Stimulated activated CD4-positive, alpha-beta T cell treated with anti-CD3 and anti-CD28 coated beads, Interleukin-15, amount 100 ng/mL, for 1 hour (primary cell): ENCODE measurements at places on chromosomes 1 and 21.

- DNase-seq, result no peak
Observed at GRCh38 chr1:32063261-32063681, 9.5 kb upstream of the TMEM39B start.

DNA sequence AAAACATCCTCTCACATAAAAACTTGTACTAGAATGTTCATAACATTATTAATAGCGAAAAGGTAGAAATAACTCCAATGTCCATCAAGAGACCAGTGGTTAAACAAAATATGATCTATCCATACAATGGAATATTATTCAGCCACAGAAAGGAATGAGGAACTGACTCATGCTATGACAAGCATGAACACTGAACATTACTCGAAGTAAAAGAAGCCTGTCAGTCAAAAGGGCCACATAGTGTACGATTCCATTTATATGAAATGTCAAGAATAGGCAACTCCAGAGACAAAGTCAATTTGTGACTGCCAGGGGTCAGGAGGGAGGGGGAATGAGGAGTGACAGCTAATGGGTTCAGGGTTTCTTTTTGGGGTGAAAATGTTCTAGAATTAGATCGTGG lies 2.3 kb downstream of the VPS26C start:
- DNase-seq, result no peak

DNA sequence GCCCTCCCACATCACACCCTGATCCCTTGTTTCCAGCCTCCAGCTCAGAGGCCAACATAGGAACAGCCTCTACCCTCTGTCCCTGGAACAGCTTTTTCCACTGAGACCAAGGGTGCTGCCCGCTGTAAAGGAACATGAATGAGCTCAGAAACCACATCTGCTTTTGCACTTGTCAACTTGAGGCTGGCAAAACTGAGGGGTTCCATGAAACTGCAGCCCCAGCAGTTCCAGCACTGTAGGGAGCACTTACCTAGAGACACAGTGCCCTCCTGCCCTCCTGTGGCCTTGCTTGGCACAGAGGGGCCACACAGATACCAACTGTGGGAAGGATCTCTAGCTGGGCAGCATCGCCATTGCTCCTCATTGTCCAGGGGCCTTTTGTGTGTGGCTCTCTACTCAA lies 51.7 kb downstream of the ITPKB start:
- no peak for DNase-seq

DNA sequence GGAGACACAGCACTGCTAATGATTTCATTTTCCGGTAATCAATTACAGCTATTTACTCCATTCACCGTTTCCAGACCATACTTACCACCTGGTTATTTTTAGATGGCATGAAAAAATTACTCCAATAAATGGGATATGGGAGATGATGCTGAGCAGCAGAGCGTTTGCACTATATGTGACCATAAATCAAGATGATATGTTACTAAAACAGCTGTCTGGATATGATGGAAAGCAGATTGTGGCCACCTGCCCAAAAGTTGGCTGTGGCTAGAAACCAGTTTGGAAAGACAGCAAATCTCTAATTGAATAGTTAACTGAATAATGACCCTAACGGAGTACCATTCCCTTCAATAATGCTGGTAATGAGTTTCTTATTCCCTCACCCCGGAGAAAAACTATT lies 22.5 kb upstream of the KCTD3 start:
- DNase-seq, result no peak

DNA sequence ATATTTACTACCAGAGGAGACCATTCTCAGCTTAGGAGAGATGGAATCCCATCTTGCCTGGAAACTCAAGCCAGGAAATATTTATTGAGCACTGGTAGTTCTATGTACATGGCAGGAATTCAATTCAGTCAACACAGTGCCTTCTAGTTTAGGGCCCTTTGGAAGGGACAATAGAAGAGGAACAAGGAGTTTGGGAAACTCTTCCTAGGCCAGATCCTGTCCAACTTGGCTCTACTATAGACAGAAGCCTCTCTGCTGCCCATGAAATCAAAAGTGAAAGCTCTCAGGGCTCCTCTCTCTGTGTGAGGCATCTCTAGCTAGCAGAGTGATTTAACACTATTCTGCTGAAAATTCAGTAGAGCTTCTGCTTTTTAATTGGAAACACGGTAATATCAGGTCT lies 244.6 kb upstream of the MAP1LC3C start:
- DNase-seq, result no peak

DNA sequence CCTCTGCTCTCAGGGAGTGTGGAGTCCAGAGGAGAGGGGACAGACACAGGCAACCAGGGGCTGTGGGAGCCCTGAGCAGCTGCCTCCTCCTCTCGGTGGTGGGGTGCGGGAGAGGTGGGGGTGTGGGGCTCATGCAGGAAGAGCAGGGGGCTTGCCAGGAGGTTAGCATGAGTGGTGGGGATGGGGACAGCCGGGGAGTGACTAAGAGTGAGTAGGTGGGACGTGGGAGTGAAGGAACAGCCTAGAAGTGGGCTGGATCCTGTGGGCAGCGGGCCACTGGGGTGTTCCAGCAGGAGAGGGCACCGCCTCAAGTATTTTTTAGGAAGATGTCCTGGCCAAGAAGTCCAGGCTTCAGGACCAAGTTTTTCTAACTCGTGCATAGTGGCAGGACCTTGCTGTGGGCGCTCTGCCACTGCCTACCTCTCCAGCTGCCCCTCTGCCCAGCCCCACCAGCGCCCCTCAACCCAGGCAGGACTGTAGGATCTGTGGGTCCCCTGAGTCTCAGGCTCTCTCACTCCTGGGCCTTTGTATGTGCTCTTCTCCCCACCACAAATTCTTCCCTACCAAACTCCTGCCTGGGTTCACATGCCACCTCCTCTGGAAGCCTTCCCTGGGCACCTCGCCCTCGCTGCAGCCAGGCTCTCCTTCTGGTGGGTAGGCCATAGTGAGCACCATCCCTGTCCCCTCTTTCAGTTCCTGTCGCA lies 18.8 kb upstream of the LHX4 start:
- DNase-seq, result no peak

DNA sequence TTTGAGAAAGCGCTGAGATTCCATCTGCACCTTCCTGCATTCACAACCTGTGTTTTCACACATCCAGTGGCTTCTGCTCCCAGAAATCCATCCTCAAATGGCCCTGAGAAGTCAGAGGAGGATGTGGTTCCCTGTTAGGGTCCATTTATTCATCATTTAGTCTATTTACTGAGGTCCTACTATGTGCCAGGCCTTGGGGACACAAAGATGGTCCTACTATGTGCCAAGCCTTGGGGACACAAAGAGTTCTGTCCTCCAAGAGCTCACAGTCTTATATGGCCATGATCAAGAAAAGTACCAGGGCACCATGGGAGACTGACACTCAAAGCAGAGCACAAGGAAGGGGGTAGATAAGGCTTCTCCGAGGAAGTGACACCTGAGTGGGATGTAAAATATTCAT lies 147.1 kb upstream of the ATP1B1 start:
- no peak for DNase-seq

GRCh38 chr1:1183833-1184775 lies 10.4 kb downstream of the TTLL10 start:
- no peak for DNase-seq

GRCh38 chr1:43872280-43872679 lies 61.3 kb upstream of the ARTN start:
- DNase-seq, result no peak

DNA sequence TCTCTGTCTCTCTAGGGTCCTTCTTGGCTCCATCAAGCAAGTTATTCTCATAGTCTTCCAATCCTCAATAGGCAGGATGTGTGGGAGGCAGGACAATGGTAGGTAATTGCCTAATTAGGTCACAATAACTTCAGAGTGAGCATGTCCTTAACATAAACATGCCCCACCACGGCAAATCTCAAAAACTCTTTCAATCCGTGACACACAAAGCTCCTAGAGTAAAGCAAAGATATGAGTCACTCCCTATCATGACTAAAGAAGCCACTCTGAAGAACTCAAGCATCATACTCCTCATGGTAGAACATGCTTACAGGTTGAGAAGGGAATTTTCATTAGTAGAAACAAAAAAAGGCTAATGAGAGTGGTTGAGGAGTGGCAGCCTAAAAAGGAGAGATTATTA lies 4.9 kb downstream of the HAO2 start:
- DNase-seq, result no peak

DNA sequence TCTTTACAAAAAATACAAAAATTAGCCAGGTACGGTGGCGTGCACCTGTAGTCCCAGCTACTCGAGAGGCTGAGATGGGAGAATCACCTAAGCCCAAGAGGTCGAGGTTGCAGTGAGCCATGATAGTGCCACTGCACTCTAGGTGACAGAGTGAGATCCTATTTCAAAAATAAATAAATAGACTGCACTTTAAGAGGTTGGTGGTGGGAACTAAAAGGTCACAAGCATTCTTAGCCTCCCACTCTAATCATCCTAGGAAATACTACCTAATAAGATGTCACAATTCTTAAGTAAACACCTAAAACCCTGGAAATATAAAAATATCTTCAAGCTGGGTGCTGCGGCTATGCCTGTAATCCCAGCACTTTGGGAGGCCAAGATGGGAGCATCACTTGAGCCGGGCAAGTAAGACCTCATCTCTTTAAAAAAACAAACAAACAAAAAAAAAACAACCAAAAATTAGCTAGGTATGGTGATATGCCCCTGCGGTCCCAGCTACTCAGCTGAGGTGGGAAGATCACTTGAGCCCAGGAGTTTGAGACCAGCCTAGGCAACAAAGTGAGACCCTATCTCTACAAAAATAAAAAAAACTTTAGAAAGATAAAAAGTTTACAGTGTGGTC lies 4.1 kb downstream of the DCAF8 start:
- no peak for DNase-seq

DNA sequence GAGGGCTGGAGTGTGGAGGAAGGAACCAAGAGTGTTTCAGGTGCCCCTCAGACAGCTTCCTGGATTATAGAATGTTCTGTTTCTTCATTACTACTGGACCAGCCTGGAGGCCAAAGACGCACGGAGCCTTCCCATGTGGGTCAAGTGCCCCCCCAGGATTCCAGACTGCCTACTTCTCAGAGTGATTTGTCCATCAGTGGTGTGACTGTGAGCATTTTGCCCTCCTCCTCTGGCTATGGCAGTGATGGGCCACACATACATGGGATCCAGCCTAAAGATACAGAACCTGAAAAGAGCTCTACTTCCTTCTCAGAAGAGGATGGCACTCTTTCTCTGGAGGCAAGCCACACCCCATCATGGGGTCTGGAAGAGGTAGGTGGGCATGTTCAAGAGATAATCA lies 64.9 kb downstream of the MACF1 start:
- no peak for DNase-seq

- DNase-seq, result no peak
Observed at GRCh38 chr1:186722711-186723309, 42.6 kb upstream of the PTGS2 start.

DNA sequence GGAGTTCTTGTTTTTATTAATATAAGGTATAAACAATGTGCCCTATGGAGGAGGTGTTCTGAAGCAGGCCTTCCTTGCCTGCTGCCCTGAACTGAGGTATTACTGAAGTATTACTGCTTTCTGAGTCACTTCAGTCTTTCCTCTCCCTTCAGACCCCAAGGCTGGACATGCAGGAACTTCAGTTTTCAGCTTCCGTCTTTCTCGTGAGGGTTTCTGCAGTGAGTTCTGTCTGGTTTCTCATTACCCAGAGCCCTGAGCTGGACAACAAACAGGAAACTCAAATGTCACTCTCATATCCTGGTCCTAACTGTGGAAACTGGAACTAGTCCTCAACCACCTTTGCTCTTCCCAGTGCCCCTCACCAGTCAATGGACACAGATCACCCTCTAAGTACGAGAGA lies 46.8 kb downstream of the ELAVL4 start:
- DNase-seq, result no peak

- DNase-seq, result no peak
Observed at GRCh38 chr1:73176902-73177301, 894.6 kb upstream of the NEGR1 start.

- no peak for DNase-seq
Observed at GRCh38 chr1:230109895-230110667, 43.0 kb downstream of the GALNT2 start.

- DNase-seq, result no peak
Observed at GRCh38 chr1:212098310-212098709, 62.8 kb downstream of the DTL start.

GRCh38 chr1:162191396-162192305 lies 122.2 kb downstream of the NOS1AP start:
- no peak for DNase-seq

- DNase-seq, result no peak
Observed at GRCh38 chr1:235937123-235937522, 70.4 kb upstream of the LYST start.

GRCh38 chr1:185376288-185376687 lies 59.2 kb upstream of the IVNS1ABP start:
- DNase-seq, result no peak

GRCh38 chr21:25425156-25425555 lies 182.1 kb downstream of the MRPL39 start:
- no peak for DNase-seq

DNA sequence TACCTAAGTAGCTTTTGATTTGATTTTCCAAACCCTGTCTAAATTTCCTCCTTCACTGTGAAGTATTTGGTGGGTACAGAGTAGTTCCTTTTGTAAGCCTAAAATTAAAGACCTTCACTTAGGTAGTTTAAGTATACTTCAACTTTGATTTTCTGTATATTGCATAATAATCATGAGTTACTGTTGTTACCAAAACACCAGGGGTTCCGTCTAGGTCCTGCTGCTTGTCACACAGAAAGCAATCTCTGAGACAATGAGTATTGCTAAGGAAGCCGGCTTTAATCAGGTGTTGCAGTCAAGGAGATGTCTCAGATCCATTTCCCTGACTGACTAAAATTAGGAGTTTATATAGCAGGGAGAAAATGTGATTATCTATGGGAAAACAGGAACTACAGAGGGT lies 15.3 kb downstream of the RPS6KC1 start:
- no peak for DNase-seq

GRCh38 chr1:115949156-115949555 lies 27.2 kb upstream of the SLC22A15 start:
- no peak for DNase-seq

DNA sequence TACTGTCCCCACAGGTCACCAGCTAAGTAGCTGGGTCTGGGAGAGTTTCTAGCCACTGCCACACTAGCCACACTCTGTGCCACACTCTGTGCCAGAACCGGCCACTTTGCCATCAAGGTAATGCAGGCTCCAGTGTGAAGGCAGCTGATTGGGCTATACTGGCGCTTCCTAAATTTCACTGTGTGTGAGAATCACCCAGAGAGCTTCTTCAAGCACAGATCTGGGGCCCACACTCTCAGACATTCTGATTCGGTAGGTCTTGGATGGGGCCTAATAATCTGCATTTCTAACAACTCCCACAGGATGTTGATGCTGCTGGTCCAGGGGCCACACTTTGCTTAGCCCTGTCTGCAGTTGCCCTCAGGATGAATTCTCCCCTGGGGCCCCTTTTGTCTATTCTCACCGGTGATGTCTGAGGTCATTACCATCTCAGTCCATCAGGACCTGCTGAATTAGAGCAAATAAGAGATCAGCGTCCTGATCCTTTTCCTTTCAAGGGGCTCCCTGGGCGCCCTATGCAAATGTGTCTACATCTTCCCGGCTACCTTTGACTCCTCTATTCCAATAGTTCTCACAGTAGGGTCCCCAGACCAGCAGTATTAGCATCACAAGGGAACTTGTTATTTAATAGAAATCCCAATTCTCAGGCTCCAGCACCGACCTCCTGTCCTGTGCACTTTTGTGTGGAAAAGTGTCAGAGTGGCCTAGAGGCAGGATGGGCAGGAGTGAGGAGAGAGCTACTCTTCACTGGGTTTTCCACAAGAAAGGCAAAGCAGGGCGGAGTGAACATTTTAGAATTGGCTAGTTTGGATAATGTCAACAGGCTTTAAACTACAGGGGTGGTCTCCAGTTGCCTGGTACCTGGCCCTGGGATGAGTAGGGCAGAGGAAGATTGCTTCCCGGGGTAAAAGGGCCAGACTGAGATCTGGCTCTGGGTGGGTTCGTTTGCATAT lies 24.7 kb upstream of the LRRN2 start:
- DNase-seq, result no peak
